ENCODE measurements at places on chromosomes 12 and 14. TPM values are rescaled to one million over a fixed set of nuclear protein-coding genes. Genes with fewer than 3 reads are reported as not detected.

Gene PIK3C2G
- not detected for total RNA-seq

Gene SSPN
- total RNA-seq: 1.1 TPM

DNA sequence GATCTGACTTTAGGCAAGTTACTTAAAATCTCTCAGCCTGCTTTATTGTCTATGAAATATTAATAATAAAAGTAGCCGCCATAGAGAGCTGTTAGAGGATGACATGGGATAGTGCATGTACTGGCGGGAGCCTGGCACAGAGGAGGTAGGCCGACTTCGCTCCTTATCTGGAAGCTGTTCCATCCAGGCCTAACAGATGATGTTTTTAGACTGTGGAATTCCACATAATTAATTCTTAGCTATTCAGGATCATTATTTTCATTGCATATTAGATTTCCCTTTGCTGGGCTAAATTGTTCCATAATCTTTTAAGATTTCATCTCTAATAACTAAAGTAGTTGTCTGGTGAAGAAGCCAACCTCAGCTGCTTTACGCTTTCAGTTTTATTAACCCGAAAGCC is 30.8 kb downstream of the CNTN1 start:
- DNase-seq: no peak

Gene C3AR1
- not detected for total RNA-seq

DNA sequence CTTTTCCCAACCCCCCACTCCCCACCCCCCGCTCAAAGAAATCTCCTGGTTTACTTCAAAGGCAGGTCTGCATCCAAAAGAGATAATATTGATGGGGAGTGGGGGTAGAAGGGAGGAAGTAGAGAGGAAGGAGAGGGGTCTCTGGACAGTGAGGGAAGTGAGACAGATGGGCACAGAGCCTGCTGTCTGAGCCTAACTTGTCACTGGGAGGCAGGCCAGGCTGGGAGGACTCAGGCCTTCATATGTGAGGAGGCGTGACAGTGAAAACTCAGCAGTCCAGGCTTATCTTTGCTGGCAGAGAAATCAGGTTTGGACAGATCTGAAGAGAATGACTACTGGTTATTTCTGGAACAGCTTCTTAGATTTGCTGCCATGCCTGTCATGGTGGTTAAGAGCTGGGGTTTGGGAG is 192.3 kb downstream of the NUAK1 start:
- no peak for DNase-seq
